Stimulated activated naive CD8-positive, alpha-beta T cell treated with anti-CD3 and anti-CD28 coated beads, Interleukin-15, amount 100 ng/mL, for 72 hours (primary cell): ENCODE measurements at places on chromosomes 2 and 18.
A peak's percentile ranks its signal among the peaks of the same experiment; 100 is the strongest.

GRCh38 chr18:45833846-45834245 is 8.4 kb downstream of the SIGLEC15 start:
- no peak for DNase-seq

GRCh38 chr2:151119374-151119773 is 142.3 kb downstream of the RBM43 start:
- no peak for DNase-seq

GRCh38 chr2:119106301-119106897 is 52.2 kb downstream of the C1QL2 start:
- DNase-seq: no peak

DNA sequence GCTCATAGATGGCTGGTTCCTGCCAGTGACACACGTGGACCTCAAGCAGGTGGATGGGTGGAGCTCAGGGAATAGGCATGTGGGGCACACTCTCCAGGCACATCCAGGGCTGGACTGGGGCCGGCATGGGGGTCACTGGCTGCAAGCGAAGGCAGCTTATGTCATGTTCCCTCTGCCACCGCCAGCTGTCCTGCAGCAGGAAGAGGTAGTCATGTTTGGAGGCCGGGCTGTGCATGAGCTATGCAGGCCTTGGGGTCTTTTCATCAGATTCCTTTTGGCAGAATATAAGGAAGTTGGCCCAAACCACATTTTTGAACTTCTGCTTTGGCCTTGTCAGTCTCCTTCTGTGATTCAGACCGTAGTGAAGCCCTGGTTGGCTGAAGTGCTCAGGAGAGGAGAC is 61.5 kb downstream of the AGAP1 start:
- no peak for DNase-seq

GRCh38 chr2:120231974-120232635 is 8.9 kb upstream of the TMEM185B start:
- DNase-seq: peak; percentile 85

DNA sequence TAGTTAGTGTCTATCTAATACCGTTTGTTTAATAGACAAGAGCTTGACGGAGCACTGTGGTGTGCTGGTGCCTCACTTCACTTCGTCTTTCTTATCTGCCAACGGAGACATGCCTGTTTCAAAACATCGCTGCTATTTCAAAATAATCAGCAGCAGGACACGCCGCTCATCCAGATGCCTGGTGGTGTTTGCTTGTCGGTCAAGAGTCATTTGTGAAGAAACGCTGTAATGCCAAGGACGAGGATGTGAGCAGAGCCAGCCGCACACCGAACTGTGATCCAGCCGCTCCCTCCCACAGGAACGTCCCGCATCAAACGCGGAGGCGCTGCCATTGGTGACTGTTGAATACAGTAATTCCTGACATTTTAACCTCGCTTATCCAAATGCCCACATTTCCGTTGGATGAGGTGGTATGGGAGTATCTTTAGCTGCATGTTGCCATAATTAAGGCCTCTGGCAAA is 432.4 kb downstream of the FBXO15 start:
- DNase-seq: no peak

DNA sequence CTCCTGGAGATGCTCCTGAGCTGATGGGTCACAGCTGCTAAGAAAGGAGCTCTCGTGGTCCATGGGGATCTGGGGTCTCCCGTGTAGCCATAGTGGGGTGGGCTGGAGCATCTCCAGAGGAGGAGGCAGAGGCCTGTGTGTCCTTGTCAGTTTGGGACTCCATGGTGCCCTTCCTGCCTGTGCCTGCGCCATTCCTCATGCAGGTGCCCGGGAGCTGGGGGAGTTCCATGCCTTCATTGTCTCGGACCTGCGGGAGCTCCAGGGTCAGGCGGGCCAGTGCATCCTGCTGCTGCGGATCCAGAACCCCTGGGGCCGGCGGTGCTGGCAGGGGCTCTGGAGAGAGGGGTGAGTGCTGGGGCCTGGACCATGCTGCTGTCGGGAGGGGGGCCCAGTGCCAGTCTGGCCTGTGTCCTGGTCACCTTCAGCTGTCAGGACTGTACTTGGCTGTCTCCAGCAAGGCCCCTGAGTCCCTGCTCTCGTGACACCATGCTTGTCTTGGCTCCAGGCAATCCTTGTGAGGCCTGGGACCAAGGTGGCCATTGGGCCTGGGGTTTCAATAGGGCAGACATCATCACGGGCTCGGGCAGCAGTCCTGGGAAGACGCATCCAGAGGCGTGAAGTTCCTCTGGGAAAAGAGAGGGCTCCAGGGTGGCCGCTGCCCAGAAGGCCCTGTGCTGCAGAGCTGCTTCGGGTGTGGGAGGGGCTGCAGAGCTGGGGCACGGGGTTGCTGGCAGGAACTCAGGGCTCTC is 7.3 kb downstream of the CAPN10 start:
- no peak for DNase-seq

- DNase-seq: no peak
These were observed 4.8 kb upstream of the PDIA6 start for GRCh38 chr2:10817413-10817812.
